ENCODE measurements at places on chromosomes 5 and 9.

- H3K27ac ChIP-seq, result no peak overlapping the region
- H3K27me3 ChIP-seq, result peaks cover 5% of the 10 kb centered on the region
- DNase-seq, result no peak
- H3K36me3 ChIP-seq, result no peaks in the 10 kb centered on the region
Measured at GRCh38 chr5:90909101-90909503, 350.5 kb downstream of the ADGRV1 start.

DNA sequence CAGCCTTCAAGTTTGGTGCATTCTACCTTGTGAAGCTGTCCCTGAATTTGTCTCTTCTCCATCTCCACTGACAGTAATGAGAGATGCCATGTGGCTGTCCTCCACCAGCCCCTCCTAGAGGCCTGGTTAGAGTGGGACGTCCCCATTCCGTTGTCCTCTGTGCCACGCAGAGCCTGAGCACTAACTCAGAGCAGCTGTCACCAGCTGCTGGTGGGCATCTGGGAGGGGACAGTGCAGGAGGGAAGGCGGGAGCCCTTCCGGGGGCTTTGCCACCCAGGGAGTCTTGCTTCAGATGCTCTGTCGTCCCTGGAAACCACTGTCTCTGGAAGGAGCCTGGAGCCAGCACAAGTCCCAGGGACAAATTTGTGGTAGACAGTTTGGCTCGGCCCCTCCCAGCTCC, 78.6 kb downstream of the PDZD2 start:
- DNase-seq, result no peak
- no peaks in the 10 kb centered on the region for H3K36me3 ChIP-seq
- H3K27me3 ChIP-seq, result no peaks in the 10 kb centered on the region
- no peak overlapping the region for H3K27ac ChIP-seq
- H3K4me3 ChIP-seq, result no peak overlapping the region

DNA sequence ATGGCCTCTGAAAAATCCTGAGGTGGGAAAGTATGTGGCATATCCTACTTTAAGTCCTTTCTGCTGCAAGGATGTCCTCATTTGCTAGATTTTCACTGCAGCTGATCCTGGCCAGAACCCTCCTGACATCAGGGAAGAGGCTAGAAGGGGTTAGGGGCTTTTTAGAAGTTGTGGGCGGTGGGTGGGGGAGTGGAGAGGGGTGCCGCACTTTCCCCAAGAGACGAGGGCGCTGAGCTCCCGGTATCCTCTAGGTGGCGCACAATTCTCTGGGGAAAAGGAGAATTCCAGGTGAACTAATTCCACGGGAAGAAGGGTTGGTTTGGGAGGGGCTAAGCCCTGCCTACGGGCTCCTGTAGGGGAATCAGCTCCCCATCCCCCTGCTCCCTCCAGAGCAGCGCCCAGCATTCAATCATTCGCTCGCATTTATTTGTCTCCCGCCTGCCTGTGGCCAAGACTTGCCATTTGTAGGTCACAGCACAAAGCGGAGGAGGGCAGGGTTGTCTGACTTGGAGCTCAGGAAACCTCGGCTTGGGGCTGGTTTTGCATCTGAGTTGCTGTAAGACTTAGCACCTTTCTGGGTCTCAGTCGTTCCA, 42.9 kb upstream of the HAND1 start:
- no peak overlapping the region for H3K4me3 ChIP-seq
- H3K27ac ChIP-seq, result no peak overlapping the region
- H3K27me3 ChIP-seq, result peaks cover 52% of the 10 kb centered on the region
- peaks cover 2% of the 10 kb centered on the region for H3K4me1 ChIP-seq
- DNase-seq, result peak; percentile 13
- H3K36me3 ChIP-seq, result no peaks in the 10 kb centered on the region

DNA sequence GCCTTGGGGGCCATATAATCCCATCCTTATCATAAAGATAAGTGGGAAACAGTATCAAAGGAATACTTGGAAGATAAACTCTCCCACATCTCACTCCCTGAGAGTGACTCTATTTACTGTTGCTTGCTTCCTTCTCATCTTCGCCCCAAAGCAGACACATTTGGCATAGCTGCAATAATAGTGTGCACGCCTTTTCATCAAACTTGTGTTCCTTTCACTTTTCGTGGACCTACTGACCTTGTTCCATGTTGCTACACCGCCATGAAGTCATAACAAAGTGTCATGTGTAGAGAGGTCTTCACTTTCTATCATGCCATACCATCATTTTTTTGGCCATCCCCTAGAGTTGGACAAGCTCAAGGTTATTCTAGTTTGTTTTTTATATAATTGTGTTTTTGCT, 200.0 kb upstream of the MSX2 start:
- H3K27me3 ChIP-seq, result peaks cover 3% of the 10 kb centered on the region
- H3K4me1 ChIP-seq, result no peaks in the 10 kb centered on the region
- no peak overlapping the region for H3K4me3 ChIP-seq
- H3K36me3 ChIP-seq, result no peaks in the 10 kb centered on the region
- no peak for DNase-seq

DNA sequence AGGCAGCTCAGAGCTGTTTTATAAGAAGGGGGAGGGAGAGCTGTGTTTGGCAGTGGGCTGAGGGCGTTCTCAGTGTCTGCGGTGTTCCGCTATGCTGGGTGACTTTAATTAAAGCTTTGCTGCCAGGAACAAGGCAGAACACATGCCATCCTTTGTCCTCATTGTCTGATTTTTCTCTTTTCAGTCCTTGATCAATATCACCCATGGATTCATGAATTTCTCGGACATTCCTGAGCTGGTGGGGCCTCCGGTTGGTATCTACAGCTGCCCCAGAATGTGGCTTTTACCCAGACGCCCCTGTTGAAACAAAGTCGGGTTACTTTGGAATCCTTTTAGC, 66.5 kb upstream of the TGFBR1 start:
- no peak overlapping the region for H3K27ac ChIP-seq
- H3K27me3 ChIP-seq, result no peaks in the 10 kb centered on the region
- no peaks in the 10 kb centered on the region for H3K36me3 ChIP-seq
- DNase-seq, result no peak
- H3K4me3 ChIP-seq, result no peak overlapping the region

- peaks cover 4% of the 10 kb centered on the region for H3K4me1 ChIP-seq
- no peak overlapping the region for H3K27ac ChIP-seq
- no peak for DNase-seq
- no peaks in the 10 kb centered on the region for H3K36me3 ChIP-seq
- peaks cover 7% of the 10 kb centered on the region for H3K27me3 ChIP-seq
- H3K4me3 ChIP-seq, result no peak overlapping the region
Measured at GRCh38 chr5:108634617-108635288, 112.9 kb upstream of the FER start.
